ENCODE measurements at places on chromosomes 16 and 17.
A peak's percentile ranks its signal among the peaks of the same experiment; 100 is the strongest.

- peak; percentile 65 for DNase-seq
These were observed at the start of gene CHD9 for GRCh38 chr16:53054670-53055485. CHD9 (plus strand) TSS chr16:53054991; CDS start chr16:53156090, 101,099 bp downstream.

GRCh38 chr17:48611681-48612455, 1.1 kb upstream of the HOXB7 start:
- no peak for DNase-seq

DNA sequence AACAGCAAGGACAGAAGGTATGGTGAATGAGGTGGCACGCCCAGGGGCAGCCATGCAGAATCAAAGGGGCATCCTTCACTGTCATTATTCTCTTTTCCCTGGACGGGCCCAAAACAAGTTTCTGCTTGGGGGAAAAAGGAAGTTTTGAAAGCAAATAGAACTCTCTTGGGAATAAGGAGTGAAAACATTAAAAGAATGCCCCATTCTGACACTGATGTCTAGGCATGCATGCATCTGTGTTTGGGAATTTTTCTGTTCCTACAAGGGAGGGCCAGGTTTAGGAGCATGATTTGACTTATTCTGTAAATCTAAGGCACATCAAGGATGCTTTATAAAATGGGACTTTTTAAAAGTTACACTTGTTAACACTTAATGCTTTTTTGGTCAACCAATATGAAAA, 34.3 kb upstream of the SLC12A3 start:
- no peak for DNase-seq

GRCh38 chr17:44565866-44566443, 8.7 kb downstream of the FZD2 start:
- no peak for DNase-seq

DNA sequence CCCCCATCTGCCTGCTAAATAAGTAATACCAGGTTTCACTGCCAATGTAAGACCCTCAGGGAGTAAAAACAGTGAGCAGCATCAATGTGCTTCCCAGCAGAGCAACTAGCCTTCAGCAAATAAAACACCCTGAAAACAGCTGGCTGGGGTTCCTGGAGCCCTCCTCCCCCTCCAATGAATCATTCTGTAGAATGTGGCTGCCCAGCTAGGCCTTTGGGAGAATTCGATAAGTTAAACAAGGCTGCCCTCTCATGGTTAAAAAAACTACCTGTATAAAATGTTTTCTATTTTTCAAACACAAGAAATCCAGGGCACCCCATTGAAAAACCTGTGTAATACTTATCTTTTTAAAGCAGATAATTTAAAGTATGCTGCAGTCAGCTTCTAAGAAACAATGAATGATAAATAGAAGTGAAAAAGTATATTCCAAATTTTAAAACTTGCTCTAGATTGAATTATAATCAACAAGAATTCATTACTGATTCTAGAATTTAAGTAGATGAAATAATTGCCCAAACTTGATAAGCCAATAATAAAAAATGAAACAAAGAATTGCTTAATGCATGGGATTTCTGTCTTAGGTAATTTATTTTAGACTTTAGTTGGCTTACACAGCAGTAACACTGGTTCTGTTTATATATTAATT, 9.4 kb upstream of the TOM1L1 start:
- peak; percentile 6 for DNase-seq

- no peak for DNase-seq
These were observed 58.5 kb downstream of the BANP start for GRCh38 chr16:88009563-88010342.

- DNase-seq: no peak
These were observed 43.6 kb downstream of the TBC1D16 start for GRCh38 chr17:79991924-79992648.

DNA sequence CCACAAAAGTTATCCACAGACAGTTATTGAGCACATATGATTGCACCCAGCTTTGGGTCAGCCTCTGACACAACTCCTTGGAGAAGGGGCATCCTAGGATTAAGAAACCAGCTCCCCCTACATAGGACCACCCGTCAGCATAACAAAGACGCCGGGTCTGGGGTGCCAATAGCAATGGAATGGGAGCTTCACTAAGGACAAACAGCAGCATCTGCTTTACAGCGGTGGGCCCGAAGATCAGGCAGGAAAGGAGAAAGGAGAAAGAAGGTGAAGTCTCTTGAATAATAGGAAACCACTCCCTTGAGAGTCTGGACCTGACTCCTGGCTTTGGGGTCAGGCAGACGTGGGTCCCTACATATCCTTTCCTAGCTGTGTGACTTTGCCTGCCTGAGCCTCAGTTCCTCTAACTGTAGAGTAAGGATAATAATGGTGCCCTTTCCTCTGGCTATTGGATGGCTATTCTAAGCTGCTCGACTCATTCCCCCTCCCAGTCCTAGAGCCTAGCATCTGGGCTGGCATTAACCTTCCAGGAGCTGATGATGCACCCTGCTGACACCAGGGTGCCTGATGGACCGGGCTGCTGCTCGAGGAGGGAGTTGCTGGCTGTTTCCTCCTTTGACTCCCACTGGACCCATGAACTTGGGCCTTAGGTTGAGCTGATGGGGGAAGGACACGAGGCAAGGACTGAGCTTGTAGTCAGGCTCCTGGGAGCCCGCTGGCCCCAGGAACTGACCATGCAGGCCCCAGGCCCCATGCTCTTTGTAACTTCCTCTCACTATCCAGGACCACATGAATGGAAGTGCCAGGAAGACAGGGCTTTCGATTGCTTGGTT, 94.2 kb downstream of the C16orf78 start:
- DNase-seq: no peak

GRCh38 chr17:14038206-14038605, 31.1 kb upstream of the COX10 start:
- DNase-seq: no peak

- no peak for DNase-seq
These were observed 60.5 kb downstream of the AMFR start for GRCh38 chr16:56364865-56365264.

DNA sequence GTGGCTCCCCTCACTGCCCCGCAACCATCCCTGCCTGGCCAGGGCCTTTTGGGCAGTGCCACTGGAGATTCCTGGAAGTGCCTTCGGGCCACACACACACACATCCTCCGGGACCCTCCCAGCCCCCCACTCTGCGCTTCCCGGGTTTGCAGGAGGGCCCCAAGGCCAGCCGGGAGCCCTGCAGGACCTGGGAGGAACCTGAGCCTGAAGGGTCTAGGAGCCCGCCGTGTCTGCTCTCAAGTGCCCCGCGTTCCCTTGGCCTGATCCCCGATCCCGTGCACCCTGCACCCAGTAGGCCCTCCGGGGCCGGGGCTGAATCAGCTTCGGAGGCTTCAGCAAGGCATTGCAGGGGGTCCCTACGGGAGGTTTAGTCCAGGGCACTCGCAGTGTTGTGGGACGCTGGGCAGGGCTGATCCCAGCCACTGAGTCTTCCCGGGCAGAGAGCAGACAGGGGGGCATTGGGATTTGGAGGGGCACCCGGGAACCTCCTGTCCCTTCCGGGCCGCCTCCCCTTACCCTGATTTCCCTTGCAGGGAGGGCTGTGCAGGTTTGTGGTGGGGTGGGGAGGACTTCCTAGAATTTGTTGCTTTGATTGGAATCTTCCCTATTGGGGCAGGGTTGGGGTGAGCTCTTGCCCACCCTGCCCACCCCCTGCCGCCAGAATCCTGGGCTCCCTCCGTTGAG, 36.9 kb downstream of the TMEM235 start:
- DNase-seq: no peak

DNA sequence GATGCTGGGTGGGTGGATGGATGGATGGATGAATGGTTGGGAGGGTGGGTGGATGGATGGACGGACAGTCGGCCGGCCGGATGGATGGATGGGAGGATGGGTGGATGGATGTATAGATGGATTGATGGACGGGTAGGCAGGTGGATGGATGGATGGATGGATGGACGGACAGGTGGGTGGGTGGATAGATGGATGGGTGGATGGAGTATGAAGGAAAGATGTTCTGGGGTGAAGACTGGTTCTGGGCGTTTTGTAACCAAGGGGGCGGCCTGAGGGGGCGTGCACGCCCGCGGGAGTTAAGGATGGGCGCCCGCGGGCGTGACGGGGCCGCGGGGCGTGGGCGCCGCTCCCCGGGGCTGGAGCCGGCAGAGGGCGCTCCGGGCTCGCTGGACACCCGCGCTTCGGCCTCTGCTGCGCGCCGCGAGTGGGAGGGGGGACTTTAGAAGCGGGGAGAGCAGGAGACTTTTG, at the start of gene NECAB2:
NECAB2 (plus strand) TSS at position 407 of the 468 bp plus-strand sequence. CDS start 405 bp downstream, outside the sequence.
- no peak for DNase-seq

DNA sequence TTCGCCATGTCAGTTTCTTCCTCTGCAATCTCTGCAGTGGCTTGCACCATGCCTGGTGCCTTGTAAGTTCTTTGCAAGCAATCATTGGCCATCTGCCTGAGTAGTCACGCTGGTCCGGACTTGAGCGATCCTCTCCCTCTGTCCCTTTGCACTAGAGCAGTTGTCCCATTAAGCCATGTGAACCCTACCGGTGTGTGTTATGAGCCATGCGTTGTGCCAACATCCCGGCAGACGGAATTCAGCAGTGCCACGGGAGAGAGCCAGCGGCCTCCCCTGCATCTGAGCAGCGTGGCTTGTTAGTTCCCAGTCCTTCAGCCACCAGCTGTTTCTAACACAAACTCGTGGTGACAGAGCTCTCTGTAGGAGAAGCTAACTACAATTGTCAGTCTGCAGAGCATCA, 275.1 kb upstream of the HSBP1 start:
- DNase-seq: no peak

GRCh38 chr16:54244061-54244886, 42.3 kb downstream of the IRX3 start:
- no peak for DNase-seq

DNA sequence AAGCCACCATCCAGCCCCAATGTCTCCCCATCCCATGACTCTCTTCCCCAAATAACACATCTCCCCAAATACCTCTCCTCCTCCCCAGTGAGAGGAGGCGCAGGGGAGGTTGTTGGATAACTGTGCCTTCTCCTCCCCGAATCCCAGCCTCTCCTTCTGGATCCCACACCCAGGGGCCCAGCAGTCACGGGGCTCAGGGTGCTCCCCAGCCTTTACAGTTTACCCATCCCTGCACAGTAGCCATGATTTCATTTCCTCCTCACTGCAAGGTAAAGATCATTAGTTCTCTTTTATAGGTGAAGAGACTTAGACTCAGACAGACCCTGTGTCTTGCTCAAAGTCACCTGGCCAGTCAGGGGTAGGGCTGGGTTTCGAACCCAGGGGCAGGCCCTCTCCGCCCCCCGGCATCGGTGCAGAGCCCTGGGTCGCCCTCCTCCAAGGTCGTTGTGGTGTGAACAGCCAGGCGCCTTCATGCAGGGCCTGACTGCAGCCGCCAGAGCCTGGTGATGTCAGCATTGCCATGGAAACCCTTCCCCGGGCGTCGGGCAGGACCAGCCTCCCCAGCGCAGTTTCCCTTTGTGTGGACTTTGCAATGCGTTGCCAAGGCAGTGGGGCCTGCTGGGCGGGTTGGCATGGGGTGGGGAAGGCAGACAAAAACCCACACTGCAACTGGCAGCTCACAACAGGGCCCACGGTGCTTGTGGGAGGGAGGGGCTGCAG, 53.3 kb upstream of the TOB1 start:
- peak; percentile 89 for DNase-seq

GRCh38 chr17:62693616-62694409, 66.3 kb downstream of the MRC2 start:
- no peak for DNase-seq

- DNase-seq: no peak
These were observed 7.5 kb upstream of the NOS2 start for GRCh38 chr17:27807567-27808470.

- DNase-seq: peak; percentile 11
These were observed 219.2 kb downstream of the C16orf78 start for GRCh38 chr16:49592546-49593423.

- DNase-seq: no peak
These were observed 13.6 kb downstream of the CEP131 start for GRCh38 chr17:81209141-81209540.

GRCh38 chr17:36461330-36462110, 25.0 kb upstream of the ZNHIT3 start:
- DNase-seq: no peak

DNA sequence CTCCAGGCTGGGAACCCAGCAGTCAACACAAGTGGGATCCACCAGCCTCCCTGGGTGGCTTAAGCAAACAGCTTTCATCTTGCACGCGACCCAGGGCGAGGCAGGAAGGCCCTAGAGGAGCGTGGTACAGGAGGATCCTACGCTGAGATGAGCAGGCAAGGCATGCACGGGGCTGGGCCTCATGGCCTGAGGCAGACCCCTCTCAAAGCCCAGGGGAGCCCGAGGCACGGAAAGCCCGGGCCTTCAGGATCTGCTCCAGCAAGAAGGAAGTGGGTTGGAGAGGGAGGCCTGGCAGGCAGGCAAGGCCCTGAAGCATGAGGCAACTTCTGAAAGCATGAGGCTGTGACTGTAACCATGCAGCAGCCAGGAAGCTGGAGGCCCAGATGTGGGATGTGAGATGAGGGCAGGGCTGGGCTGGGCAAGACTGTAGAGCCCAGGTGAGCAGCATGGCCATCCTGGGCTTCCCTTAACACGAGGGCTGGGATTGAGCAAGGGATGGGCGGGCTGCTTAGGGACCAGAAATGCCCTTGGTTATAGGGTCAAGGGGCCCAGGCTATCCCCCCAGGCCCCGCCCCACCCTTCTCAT, 338.7 kb downstream of the C16orf95 start:
- no peak for DNase-seq

GRCh38 chr16:29775742-29776408, 2.2 kb upstream of the ZG16 start:
- no peak for DNase-seq

GRCh38 chr16:85172455-85173145, 60.3 kb upstream of the CIBAR2 start:
- peak; percentile 78 for DNase-seq

DNA sequence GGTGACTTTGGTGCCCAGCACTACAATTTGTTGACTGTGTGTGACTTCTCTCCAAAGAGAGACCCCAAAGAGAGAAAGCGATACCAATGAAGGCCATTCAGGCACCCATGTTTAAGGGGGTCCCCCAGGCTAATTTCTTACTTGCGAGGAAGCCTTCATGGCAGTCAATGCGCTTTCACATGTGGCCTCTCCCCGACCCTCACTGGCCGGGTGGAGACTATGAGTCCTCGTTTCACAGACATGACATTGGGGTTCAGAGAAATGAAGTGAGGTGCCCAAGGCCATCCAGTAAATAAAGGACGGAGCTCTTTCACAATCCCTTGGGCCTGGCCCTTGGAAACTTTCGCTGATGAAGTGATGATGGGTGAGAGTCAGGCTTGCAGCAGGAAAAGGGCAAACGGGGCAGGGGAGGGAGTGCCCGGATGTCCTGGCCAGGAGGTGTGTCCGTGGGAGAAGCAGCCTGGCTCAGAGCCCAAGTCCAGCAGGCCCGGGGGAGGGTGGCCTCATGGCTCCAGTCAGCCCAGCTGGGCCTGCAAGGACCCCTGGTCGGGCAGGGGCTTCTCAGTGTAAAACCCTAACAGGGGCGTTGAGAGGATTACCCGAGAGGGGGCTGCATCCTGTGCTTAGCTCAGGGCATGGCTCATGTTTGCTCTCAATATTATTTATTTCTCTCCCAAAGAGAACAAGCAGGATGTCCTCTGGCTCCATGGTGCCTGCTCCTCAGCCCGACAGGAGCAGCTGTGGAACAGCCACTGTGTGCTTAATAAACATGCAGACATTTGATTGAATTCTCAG, 14.7 kb downstream of the TBX2 start:
- DNase-seq: peak; percentile 14
